ENCODE measurements at places on chromosomes 16 and 17.
A peak's percentile ranks its signal among the peaks of the same experiment; 100 is the strongest.

DNA sequence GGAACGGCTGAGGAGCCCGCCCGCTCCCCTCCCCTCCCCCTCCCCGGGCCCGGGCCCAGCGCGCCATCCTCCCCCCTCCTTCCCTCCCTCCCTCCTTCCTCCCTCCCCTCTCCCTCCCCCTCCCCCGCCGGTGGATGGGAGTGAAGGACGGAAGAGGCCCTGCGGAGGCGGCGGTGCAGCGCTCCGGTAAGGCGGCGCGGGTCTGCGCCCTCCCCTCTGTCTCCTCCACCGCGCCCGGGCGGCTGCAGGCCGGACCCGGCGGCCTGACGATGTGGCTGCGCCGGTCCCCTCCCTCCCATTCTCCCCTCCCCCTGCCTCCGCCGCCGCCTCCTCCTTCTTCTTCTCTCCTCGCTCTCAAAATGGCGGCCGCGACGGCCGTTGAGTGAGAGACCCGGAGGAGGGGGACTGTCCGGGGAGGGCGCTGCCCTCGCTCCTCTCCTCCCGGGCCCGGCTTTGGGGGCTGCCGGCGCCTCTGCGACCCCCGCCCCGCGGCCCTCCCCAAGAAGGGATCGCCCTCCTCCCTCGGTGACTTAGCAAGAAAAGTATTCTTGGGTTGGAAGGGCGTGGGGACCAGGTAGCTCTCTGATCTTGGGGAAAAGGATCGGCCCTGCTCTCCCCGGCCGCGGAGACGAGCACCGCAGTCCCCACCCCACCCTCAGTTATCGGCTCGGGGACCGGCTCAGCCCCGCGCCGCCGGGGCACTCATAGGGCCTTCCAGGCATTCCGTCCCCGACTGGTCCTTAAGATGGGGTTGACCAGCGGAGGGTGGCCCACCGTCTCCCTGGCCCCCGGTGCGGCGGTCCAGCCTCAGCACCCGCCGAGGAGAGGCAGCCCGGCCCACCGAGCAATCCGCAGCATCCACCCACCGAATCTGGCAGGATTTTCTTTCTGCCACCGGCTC, 617 bp downstream of the PAFAH1B1 start:
- DNase-seq = peak; percentile 81

DNA sequence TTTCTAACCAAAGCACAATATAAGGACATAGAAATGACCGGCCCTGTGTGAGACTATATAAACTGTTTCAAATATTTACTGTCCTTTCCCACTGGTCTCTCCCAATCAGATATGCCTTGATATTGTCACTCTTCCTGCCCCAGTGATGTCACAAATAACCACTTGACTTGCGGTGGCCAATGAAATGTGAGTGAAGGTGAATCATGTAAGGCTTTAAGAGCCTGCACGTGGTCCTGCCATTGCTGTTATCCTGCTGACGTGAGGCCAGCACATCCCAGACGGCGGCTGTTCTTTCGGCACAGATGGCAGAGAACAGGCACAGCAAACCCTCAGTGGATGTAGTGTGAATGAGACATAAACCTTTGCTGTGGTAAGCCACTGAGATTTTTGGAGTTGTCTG, 5.4 kb upstream of the KLHL11 start:
- DNase-seq = no peak

GRCh38 chr17:45784741-45785479, 790 bp downstream of the CRHR1 start:
- peak; percentile 5 for DNase-seq

- DNase-seq = no peak
These were observed 19.9 kb downstream of the ZCCHC14 start for GRCh38 chr16:87472935-87473334.

GRCh38 chr17:27354491-27355081, 60.7 kb downstream of the WSB1 start:
- no peak for DNase-seq

DNA sequence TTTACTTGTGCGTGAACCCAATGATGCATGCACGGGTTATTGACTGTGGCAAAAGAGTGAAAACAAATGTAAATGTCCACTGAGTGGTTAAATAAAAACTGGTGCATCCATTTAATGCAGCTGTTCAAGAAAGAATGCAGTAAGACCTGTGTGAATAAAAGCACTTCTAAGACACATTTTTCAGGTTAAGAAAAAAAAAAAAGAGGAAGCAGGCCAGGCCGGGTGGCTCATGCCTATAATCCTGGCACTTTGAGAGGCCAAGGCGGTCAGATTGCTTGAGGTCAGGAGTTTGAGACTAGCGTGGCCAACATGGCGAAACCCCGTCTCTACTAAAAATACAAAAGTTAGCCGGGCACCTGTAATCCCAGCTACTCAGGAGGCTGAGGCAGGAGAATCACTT, 11.8 kb downstream of the CNGB1 start:
- no peak for DNase-seq

GRCh38 chr17:13113821-13114525, 96.1 kb upstream of the ELAC2 start:
- no peak for DNase-seq
